ENCODE measurements at places on chromosomes 5 and 9.

DNA sequence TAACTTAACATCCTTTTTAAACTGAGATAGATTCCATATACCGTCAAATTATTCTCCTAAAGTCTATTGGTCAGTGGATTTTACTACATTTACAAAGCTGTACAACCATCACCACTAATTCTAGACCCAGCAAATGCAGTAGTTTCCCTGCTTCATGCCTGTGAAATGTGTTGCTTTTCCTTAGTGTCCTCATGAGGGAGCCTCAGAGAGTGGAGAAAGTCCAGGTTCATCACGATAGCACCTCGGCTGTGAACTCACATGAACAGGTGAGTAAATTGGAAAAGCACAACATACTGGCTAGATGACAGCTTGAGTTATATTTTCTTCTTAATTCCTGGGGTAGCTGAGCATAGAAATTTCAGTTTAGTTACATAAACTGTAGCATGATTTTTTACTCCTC, 653.7 kb downstream of the MTRR start:
- no peak for DNase-seq

- DNase-seq: no peak
Observed at GRCh38 chr9:76013809-76014208, 123.3 kb downstream of the PCSK5 start.

GRCh38 chr9:128152133-128153059, 3.1 kb downstream of the LCN2 start:
- DNase-seq: no peak

DNA sequence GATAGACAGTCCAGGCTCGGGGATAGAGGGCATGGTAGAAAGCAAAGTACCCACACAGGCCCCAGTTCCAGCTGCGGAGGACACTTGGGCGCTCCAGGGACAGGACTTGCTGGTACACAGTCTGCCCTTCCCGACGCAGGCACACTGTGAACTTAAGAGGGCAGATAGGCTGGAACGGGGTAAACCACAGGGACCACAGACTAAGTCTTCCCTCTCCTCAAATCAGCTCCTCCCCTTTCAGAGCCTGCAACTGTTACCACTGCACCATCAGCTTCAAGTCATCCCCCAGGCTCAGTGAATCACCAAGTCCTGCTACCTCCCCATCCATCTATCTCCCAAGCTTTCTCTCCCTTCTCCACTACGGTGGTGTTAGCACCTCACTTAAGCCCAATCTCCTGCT, 7.3 kb downstream of the GBA2 start:
- DNase-seq: no peak

GRCh38 chr5:108312258-108312657, 69.6 kb downstream of the FBXL17 start:
- DNase-seq: no peak

Data from H9 (cell line).